ENCODE measurements at places on chromosomes 1 and 21.

GRCh38 chr21:31845151-31845729 is 27.6 kb upstream of the HUNK start:
- no peaks in the 10 kb centered on the region for H3K4me1 ChIP-seq
- H3K4me3 ChIP-seq, result no peak overlapping the region
- no peaks in the 10 kb centered on the region for H3K27me3 ChIP-seq

- H3K4me1 ChIP-seq, result no peaks in the 10 kb centered on the region
- peaks cover 26% of the 10 kb centered on the region for H3K36me3 ChIP-seq
- no peak overlapping the region for H3K4me3 ChIP-seq
- no peak overlapping the region for H3K27ac ChIP-seq
- no peaks in the 10 kb centered on the region for H3K27me3 ChIP-seq
These were observed 20.8 kb upstream of the ENSA start for GRCh38 chr1:150650193-150650592.

- H3K4me1 ChIP-seq, result no peaks in the 10 kb centered on the region
- H3K36me3 ChIP-seq, result peaks cover 83% of the 10 kb centered on the region
- no peak overlapping the region for H3K27ac ChIP-seq
- H3K27me3 ChIP-seq, result no peaks in the 10 kb centered on the region
These were observed 24.6 kb downstream of the RPS6KA1 start for GRCh38 chr1:26553942-26554682.

DNA sequence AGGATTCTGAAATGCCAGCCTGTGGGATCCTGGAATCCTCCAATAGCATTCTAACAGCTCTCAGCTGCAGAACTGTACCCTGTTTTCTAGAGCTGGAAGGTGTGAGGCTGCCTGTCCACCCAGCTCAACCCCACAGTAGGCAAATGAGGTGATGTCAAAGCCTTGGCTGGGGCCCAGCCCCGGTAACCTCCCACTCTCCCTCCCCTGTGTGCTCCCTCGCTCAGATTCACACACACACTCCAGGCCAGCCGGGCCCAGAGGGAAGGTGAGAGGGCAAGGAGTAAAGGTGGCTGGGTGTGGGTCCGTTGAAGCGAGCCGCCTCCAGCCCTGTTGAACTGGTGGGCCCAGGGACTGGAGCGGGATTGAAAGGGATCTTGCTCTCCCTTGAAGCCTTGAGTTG is at the start of gene BSND:
Gene BSND, plus strand, starts transcription at position 257 of the 400 bp plus-strand sequence. CDS start 254 bp downstream, outside the sequence.
- peaks cover 62% of the 10 kb centered on the region for H3K27me3 ChIP-seq
- no peak within 1 kb of the TSS for H3K27ac ChIP-seq
- DNase-seq, result no peak
- H3K36me3 ChIP-seq, result no peaks in the 10 kb centered on the region

DNA sequence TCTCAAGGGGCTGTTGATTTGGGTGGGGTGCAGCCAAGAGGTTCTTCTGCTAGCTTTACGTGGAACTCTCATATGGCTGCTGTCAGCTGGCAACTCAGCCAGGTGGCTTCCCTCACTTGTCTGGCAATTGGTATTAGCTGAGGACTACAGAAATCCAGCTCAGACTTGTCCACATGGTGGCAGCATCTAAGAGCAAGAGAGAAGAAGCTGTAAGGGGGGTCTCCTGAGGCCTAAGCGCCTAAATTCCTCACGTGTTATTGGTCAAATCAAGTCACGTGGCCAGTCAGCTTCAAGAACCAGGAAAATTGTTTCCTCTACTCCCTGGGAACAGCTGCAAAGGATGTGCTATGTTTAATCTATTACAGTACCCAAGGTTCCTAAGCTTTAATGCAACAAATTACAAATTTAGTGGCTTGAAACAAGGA is 4.2 kb upstream of the DYRK3 start:
- H3K36me3 ChIP-seq, result no peaks in the 10 kb centered on the region
- H3K27me3 ChIP-seq, result no peaks in the 10 kb centered on the region
- no peak overlapping the region for H3K4me3 ChIP-seq
- no peak overlapping the region for H3K27ac ChIP-seq
- H3K4me1 ChIP-seq, result peaks cover 7% of the 10 kb centered on the region
- peak; percentile 88 for DNase-seq
